RCC 7860 (cell line): ENCODE measurements at places on chromosomes 7 and 10.

- DNase-seq = no peak
Observed at GRCh38 chr10:34895977-34896376, 80.9 kb upstream of the PARD3 start.

GRCh38 chr10:130466271-130466997, 330.2 kb downstream of the GLRX3 start:
- no peak for DNase-seq

DNA sequence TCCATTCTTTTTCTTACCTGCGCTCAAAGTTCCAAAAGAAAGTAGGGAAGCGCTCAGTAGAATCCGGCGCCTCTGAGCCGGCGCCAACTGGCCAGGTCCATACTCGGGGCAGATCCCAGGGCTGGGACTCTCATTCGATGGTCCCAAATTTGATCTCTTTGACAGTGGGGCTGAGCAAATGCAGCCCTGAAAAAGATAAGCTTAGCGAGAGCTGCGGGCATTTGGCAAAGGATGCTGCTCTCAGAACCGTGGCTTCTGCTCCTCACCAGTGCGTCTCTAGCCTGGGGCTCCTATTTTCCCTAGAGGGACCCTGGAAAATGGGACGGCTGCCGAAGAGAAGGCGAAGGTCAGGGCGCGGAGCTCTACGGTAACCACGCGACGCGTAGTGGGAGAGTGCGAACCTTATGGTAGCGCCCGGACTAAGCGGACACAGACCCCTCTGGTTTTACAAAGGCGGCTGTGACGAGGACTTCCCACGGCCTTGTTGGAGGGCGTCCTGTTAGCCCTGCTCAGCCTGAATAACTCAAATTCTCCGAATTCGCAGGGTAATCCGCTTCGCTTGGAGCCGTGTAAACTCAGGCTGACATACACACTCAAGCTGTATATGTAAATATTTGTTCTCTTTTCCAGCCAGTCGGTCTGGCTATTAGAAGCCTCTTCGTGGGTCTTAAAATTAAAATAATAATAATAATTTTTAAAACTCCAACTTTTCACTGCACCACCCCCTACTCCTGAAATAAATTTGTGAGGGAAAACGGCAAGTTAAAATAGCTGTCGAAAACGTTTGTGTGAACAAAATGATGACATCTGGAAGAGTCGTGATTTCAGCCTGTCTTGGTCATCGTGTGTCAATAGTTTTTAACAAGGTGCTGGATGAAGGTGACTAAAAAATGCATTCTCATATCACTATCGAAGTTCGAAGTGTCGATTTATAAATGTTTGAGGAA, 869 bp upstream of the TBX20 start:
- DNase-seq = no peak

- DNase-seq = no peak
Observed at GRCh38 chr7:47780555-47780954, 167.7 kb downstream of the PKD1L1 start.

GRCh38 chr10:3477683-3478082, 305.1 kb upstream of the PITRM1 start:
- peak; percentile 64 for DNase-seq

- DNase-seq = peak; percentile 91
Observed at GRCh38 chr10:29479081-29479925, 155.5 kb downstream of the SVIL start.

- DNase-seq = no peak
Observed at GRCh38 chr7:6614953-6615722, at the start of gene ZNF853. TSS of gene ZNF853 (plus strand) at chr7:6615610. CDS start at chr7:6616175, 565 bp downstream.

DNA sequence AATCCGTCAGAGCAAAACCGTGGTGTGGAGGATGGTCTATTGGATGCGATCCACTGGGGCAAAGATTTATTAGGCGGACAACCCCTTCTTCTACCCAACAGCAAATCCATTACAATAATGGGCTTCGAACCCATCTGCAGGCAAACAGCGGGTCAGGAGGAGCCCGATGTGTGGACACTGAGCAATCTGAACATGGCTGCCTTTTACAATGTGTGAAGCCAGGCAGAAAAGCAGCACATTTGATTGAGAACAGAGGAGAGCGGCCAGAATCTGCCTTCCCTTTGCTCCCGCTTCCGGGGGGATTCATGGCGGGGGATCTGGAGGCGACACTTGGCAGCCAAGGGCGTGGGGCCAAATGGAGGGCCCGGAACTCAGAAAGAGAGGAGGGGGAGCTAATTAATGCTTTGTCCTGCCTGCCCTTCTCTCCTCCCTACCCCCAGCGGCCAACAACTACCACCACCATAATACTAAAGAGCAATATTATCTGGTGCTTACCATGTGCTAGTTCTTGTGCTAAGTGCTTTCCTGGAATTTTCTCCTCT, 133.0 kb downstream of the EMX2 start:
- DNase-seq = no peak

DNA sequence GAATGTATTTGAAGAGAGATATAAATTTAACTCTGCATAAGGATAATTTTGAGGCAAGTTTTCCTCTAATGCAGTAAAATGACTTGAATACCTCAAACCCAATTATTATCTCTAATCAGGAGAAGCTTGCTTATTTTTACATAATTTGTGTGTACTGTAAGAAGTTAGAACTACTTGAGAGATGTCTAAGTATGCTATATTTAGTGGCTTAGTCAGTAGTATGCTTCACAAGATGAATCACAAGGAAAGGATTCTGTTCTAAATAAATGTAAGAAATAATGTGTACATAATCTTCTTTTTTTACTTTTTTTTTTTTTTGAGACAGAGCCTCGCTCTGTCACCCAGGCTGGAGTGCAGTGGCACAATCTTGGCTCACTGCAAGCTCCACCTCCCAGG, 13.7 kb downstream of the PHTF2 start:
- no peak for DNase-seq

DNA sequence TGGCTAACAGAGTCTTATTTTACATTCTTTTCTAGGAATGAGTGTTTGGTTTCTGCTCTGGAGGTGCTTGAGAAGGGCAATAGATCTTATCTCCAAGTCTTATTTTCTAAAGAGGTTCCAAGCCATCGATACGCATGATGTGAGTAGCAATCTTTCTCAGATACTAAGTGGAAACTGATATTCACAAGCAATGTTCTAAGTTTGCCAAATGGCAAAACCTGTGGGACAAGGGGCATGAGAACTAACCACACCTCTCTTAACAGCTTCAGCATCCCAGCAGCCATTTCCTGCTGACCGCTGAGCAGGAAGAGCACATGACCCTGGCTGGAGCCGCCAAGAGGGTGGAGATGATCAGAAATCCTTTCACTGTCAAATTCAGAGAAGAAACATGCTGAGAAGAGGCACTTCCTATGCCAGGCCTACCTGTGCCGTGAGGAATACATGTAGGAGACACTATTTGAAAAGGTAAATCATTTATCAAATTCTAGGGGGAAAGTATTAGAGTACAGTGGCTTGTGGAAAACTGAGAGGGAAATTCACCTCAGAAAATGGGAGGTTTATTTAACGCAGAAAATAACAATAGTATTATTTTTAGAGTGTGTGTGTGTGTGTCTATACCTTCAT, 35.2 kb downstream of the CCDC71L start:
- DNase-seq = no peak

- DNase-seq = peak; percentile 74
Observed at GRCh38 chr7:81285142-81285871, 366.5 kb upstream of the SEMA3C start.

DNA sequence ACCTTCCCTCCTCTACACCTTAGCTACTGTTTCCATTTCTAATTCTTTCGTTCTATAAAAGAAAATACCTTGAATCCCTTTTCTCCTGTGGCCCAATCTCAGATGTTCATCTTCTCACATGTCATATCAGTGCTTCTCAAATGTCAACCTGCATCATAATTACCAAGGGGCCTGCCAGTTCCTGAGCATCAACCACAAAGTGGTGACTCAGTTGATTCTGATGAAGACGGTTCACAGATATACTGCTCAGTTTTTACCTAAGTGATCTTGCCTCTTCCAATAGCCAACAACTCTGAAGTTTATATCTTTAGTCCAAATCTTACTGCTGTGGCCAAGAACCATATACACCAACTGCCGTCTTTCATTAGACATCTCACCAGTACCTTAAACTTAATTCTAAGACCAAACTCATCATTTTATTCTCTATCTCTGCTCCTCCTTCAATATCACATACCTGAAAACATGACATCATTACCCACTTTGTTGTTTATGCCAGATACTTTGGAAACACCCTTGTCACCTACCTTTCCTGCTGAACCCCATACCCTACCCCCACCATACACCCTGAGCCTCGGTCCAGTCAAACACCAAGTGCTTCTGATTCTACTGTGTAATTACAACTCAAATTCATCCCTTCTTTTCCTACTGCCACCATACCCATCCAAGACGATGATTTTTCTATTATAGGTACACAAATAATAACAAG, 115.5 kb downstream of the LMBR1 start:
- DNase-seq = no peak

GRCh38 chr7:23467806-23468525, 2.3 kb downstream of the IGF2BP3 start:
- DNase-seq = peak; percentile 44

GRCh38 chr7:17041324-17041723, 159.5 kb upstream of the AGR3 start:
- no peak for DNase-seq

GRCh38 chr10:469947-470338, 219.5 kb downstream of the DIP2C start:
- no peak for DNase-seq

GRCh38 chr7:121604627-121605316, 208.7 kb upstream of the FAM3C start:
- DNase-seq = no peak

DNA sequence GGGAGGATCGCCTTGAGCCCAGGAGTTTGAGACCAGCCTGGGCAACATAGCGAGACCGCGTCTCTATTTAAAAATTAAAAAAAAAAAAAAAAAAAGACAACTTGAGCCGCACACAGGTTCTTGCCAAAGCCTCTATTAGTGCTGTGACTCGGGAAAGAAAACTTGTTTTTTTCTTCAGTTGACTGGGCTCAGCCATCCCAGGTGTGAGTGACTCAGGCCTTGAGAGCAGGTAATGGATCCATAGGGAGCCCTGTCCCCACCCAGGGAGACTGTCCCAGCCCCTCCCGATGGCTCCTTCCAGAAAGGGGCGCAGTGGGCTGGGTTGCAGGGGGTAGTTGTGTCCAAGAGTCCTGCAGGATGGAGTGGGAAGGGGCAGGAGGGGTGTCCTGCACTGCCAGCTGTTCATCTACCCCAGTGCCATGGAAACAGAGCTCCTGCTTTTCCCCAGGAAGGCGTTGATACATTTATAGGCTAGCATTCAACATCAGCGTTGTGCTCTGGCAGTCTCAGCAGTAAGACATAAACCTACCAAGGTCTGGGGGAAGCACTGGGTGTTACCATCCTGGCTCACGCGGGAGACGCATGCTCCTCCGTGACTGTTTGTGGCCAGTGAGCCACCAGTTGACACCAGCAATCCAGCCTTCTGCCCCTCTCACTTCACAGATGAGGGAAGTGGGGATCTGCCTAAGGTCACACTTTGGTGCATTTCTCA, 126.6 kb downstream of the CUX1 start:
- DNase-seq = no peak

DNA sequence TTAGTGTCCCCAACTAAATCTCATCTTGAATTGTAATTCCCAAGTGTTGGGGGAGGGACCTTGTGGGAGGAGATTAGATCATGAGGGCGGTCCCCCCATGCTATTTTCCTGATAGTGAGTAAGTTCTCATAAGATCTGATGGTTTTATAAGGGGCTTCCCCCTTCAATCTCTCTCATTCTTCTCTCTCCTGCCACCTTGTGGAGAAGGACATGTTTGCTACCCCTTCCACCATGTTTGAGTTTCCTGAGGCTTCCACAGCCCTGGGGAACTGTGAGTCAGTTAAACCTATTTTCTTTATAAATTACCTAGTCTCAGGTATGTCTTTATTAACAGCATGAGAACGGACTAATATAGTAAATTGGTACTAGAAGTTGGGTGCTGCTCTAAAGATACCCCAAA, 365.6 kb downstream of the ANKRD7 start:
- DNase-seq = no peak

GRCh38 chr7:31957090-31957720, 113.0 kb downstream of the PDE1C start:
- DNase-seq = no peak

GRCh38 chr10:96176985-96177384, 46.9 kb downstream of the ZNF518A start:
- DNase-seq = no peak

- no peak for DNase-seq
Observed at GRCh38 chr10:43203448-43204041, 63.3 kb downstream of the RASGEF1A start.

- DNase-seq = no peak
Observed at GRCh38 chr7:96959135-96959534, 46.2 kb upstream of the DLX6 start.

- no peak for DNase-seq
Observed at GRCh38 chr7:139582671-139583155, 59.2 kb downstream of the CLEC2L start.

DNA sequence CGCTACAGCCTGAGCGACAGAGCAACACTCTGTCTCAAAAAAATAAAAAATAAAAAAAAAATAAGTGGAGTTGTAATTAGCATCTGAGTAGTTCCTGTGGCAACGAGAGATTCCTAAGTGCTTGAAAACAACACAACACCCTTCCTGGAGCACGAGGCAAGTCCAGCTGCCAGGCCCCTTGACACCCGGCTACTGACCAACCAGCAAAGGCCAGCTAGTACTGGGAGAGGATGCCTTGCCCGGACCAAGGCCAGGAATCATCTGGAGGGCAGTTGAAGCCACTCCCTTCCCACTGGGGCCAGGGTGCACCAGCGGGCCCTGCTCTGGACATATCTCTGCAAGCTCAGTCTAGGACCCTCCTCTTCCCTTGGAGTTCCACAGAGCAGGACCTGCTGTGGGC, 536 bp downstream of the C10orf105 start:
- DNase-seq = no peak

GRCh38 chr7:30745261-30745941, 6.5 kb upstream of the INMT start:
- DNase-seq = no peak

GRCh38 chr7:5692112-5692844, 89.2 kb downstream of the RNF216 start:
- peak; percentile 93 for DNase-seq

DNA sequence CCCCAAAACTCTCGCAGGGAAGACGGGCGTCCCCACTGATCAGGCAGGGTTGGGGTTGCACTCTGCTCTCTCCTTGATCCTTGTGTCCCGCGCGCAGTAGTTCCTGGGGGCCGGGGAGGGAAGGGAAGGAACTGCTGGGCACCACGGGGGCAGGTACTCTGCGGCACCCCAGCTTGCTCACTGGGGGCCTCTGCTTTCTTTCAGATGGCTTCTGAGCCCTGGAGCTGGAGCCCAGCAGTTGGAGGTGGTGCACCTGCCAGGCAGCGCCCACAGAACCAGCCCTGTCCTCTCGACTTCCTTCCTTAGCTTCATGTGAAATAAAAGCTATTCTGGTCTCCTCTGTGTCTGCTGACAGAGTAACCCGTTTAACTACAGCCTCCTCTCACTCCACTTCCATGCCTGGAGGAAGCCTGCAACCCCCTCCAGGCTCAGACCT, 12.2 kb downstream of the PLAC9 start:
- DNase-seq = no peak

GRCh38 chr7:137789215-137789882, 57.4 kb downstream of the DGKI start:
- no peak for DNase-seq

- peak; percentile 99 for DNase-seq
Observed at GRCh38 chr10:126459878-126460481, 71.7 kb upstream of the ADAM12 start.
